Activated CD8-positive, alpha-beta T cell treated with anti-CD3 and anti-CD28 coated beads, Interleukin-2, amount 10 ng/mL, durations not matched to agents 7 days and 5 days (primary cell): ENCODE measurements at places on chromosomes 1 and 21. TPM values are rescaled to one million over a fixed set of nuclear protein-coding genes. Genes with fewer than 3 reads are reported as not detected.

CACNA1S gene
- total RNA-seq: not detected

PCSK9 gene
- not detected for total RNA-seq

FCRL4 gene
- total RNA-seq: not detected

CELSR2 gene
- total RNA-seq: 4.9 TPM

A3GALT2 gene
- not detected for total RNA-seq

COA7 gene
- 17.0 TPM for total RNA-seq

DMBX1 gene
- total RNA-seq: not detected

S100A9 gene
- total RNA-seq: not detected

TSPEAR gene
- total RNA-seq: not detected

DNA sequence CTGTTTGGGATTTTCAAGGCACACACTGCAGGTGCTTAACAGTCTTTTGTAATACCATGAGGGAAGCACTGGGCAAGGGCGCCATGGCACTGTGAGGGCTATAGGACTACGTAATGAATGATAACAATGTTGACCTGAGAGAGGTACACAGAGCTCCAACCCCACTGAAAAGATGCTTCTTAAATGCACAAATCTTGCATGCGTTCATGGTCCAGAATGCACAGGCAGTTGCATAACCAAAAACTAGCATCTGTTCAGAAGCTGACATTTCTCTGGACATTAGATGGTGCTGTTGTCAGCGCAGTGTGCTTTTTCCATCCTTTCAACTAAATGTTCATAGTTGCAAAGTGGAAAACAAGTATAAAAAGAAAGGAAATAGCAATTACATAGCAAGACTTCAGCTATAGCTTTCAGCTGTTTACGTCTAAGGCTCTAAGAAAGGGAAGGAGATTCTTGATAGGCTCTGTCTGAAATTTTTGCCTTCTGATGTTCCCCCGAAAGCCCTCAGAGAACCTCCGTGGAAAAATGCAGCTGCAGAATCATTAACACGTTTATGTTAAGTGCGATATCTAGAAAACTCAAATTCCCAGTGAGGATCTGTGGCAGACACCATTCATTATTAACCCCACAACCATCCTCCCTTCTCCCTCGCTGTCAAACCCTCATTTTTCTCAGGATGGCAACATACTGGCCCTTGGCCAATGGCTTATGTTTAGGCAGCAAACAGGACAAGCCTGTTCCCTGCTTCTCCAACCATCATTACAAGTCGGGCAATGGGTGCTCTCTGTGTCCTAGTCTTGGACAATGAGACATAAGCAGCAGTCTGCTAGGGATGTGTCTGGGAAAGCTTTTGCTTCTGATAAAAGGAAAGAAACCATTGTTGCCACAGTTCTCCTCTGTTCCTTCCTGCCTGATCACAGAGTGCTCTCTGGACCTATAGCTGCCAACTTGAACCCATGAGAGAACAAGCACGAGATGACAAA, 8.2 kb upstream of the TARBP1 start:
- H3K4me1 ChIP-seq: peaks cover 31% of the 10 kb centered on the region
- H3K27me3 ChIP-seq: peaks cover 16% of the 10 kb centered on the region
- no peak overlapping the region for H3K4me3 ChIP-seq
- H3K27ac ChIP-seq: no peak overlapping the region

GRCh38 chr1:209513226-209513625, 70.3 kb upstream of the CAMK1G start:
- H3K4me1 ChIP-seq: no peaks in the 10 kb centered on the region
- no peak overlapping the region for H3K4me3 ChIP-seq
- no peak overlapping the region for H3K27ac ChIP-seq
- H3K36me3 ChIP-seq: no peaks in the 10 kb centered on the region
- no peak for DNase-seq

- no peak for DNase-seq
- H3K4me3 ChIP-seq: no peak overlapping the region
- peaks cover 3% of the 10 kb centered on the region for H3K36me3 ChIP-seq
Measured at GRCh38 chr1:7956218-7957032, 5.1 kb upstream of the PARK7 start.

DNA sequence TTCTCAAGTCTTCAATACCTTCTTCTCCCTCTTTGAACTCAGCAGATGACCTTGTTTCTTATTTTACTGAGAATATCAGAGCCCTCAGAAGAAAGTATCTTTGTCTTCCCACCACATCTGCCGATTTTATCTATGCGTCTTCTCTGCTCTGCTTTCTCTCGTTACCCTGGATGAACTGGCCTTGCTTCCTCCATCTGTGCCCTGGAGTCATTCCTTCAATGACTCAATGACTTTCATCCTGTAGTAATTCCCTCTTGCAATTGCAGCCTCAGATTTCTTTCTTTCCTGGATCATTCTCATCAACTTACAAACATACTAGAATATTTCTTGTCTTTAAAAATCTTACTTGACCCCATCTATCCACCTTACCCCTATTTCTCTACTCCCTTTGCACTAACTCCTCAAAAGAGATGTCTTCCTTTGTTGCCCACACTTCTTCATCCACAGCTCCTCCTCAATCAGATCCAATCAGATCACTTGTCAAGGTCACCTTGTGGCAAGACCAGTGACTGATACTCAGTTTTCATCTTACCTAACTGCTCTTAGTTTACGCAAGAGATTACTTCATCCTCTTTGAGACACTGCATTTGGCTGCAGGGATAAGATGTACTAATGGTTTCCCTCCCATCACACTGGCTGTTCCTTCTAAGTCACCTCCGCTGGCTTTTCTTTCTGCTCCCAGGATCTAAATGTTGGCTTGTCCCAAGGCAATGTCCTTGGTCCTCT, 8.2 kb upstream of the TGFBR3 start:
- no peak overlapping the region for H3K27ac ChIP-seq
- H3K36me3 ChIP-seq: peaks cover 3% of the 10 kb centered on the region
- peaks cover 28% of the 10 kb centered on the region for H3K27me3 ChIP-seq
- no peak for DNase-seq
- H3K4me3 ChIP-seq: no peak overlapping the region

GRCh38 chr1:110118636-110119396, 6.6 kb downstream of the UBL4B start:
- H3K4me3 ChIP-seq: no peak overlapping the region
- no peak overlapping the region for H3K27ac ChIP-seq
- DNase-seq: no peak
- H3K36me3 ChIP-seq: no peaks in the 10 kb centered on the region
- no peaks in the 10 kb centered on the region for H3K4me1 ChIP-seq

DNA sequence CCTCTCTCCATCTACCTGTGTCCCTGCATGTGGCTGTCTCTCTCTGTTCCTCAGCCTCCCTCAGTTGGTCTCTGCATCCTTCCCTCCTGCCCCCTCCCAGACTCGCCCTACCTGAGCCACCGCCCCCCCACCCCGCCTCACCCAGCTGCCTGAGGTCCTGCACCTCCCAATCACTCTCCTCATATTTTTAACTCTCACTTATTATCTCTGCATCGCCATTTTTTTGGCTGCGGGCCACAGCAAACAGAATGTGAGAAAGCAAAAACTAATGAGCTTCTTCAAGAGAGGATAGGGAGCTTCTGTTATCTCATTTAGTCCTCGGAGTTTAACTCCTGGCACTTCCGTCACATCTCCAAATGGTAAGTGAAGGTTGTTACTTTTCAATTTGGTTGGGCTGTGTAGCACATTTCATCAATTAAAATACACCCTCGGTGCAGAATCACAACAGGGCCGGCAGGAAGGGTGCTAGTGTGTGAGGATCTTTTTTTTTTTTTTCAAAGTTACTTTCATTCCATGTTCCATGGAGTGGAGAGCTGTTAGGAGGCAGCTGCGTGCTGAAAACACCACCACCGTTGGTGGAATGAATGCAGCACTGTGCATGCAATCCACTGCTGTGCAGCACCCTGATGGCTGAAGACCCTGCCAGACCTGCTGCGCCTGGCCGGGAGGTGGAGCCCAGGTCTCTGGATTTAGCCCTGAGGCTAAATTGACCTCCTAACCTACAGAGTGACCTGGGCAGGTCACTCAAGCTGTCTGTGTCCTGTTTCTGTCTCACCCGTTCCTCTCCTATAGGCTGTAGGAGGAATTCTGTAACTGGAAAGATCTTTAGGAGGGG, 157.2 kb upstream of the NFIA start:
- H3K4me1 ChIP-seq: no peaks in the 10 kb centered on the region
- peaks cover 4% of the 10 kb centered on the region for H3K27me3 ChIP-seq
- no peak overlapping the region for H3K27ac ChIP-seq

- no peak for DNase-seq
- no peaks in the 10 kb centered on the region for H3K4me1 ChIP-seq
- no peak overlapping the region for H3K27ac ChIP-seq
- no peaks in the 10 kb centered on the region for H3K27me3 ChIP-seq
- no peaks in the 10 kb centered on the region for H3K36me3 ChIP-seq
Measured at GRCh38 chr1:90613371-90613770, 103.7 kb downstream of the BARHL2 start.

DNA sequence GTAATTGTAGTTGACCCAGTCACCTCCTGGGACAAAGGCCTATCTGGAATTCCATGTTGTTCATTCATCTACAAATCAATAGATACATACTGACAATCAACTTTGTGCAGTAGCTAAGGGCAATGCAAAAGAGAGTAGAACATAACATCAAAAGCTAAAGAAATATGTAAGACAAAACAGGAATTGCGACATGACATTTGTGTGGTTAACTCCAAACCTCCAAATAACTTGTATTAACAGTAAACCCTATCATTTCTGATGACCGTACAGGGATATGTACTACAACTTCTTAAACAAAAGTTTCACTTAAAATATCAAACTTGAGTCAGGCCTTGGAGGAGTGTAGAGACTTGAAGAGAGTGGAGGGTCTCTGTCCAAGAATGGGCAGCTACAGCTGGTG, 317.6 kb downstream of the SPATA17 start:
- no peak overlapping the region for H3K4me3 ChIP-seq
- DNase-seq: no peak
- no peaks in the 10 kb centered on the region for H3K27me3 ChIP-seq
- no peaks in the 10 kb centered on the region for H3K36me3 ChIP-seq
- no peak overlapping the region for H3K27ac ChIP-seq

GRCh38 chr1:234498448-234499118, 19.6 kb upstream of the TARBP1 start:
- H3K4me3 ChIP-seq: no peak overlapping the region
- H3K27me3 ChIP-seq: peaks cover 2% of the 10 kb centered on the region
- DNase-seq: no peak
- H3K4me1 ChIP-seq: peaks cover 38% of the 10 kb centered on the region

- H3K4me1 ChIP-seq: peaks cover 4% of the 10 kb centered on the region
- no peak for DNase-seq
- H3K4me3 ChIP-seq: no peak overlapping the region
Measured at GRCh38 chr1:154145986-154146385, 8.9 kb downstream of the NUP210L start.

DNA sequence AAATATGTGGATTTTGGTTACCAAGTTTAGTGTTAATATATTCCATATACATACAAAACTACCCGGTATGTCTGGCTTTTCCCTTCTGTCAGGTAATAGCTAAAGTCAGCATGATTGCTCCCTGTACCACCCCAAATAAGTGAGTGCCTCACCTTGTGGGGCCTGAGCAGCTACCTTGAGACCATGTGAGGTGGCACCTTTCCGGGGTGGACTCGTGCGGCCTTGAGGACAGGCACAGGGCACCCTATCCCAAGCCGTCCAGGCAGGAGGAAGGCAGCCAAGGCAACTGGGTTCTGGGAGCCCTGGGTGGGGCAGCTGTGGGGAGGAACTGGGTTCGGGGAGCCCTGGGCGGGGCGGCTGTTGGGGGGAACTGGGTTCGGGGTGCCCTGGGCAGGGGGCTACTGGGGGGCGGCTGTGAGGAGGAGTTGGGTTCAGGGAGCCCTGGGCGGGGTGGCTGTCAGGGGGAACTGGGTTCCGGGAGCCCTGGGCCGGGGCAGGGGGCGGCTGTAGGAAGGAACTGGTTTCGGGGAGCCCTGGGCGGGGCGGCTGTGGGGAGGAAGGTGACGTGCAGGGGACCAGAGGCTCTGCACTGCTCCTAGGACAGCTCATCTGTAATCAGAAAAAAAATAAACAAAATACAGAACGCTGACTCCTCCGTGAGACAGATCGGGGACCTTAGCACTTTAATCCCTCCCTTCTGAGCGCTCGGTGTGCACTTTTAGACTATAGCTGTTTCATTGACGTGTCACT, 63.3 kb downstream of the POFUT2 start:
- no peak overlapping the region for H3K4me3 ChIP-seq
- peaks cover 7% of the 10 kb centered on the region for H3K27me3 ChIP-seq
- peaks cover 42% of the 10 kb centered on the region for H3K4me1 ChIP-seq

DNA sequence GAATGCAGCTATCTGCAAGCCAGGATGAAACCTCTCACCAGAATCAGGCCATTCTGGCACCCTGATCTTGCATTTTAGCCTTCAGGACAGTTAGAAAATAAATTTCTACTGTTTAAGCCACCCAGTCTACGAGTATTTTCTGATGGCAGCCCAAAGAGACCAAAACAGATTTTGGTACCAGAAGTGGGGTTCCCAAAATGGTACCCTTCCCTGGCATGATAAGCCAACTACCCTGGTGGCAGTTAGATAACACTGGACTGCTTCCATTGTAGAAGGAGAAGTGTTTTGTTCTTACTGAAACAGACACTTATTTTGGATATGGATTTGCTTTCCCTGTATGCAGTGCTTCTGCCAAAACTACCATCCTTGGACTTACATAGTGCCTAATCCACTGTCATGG, 115.0 kb downstream of the CSMD2 start:
- no peaks in the 10 kb centered on the region for H3K36me3 ChIP-seq
- H3K27ac ChIP-seq: no peak overlapping the region
- no peak overlapping the region for H3K4me3 ChIP-seq
- H3K4me1 ChIP-seq: no peaks in the 10 kb centered on the region
- DNase-seq: no peak
